ENCODE measurements at places on chromosomes 2 and 18.

DNA sequence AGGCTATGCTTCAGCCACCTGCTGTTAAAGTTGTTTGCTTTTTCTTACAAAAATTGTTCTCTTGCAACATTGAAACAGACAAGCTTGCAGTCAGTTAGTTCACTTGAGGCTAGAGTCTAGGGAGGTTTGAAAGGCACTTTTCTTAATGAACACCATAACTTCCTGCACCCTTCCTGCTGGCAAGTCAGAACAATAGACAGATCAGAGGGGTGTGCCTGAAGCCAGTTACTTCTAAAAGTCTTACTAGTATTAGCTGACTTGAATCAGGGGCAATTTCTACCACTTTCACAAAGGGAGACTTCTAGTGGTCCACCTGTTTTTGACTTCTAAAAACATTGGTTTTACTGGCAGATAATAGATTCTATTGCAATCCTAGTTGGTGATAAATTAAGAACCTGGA lies 367.4 kb upstream of the CDH20 start:
- no peak for DNase-seq

DNA sequence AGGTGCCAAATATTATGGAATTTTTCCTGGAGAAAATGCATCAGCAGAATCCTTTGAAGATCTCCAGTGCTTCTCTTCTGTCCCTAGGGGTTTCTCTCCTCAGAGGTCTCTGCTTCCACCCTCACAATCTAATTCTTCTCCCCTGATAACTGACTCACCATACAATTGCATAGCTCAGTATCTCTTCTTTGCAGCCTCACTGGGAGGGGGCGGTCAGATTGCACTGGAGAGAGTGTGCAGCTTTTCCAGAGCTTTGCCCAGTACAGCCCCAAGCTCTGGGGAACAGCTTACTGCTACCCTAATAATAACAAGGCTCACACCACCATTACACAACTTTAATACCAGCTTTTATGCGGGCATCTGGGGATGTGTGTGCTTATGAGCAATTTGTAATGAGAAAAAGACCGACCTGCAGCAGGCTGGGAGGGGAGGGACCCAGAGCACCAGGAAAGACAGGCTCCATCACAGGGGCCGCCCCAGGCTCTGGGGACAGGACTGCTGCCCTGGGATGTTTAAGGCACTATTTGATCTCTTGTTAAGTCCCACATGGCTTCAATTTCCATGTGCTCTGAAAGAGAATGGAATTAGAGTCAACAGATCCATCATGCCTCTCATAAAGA lies 276.6 kb upstream of the SIX2 start:
- no peak for DNase-seq

DNA sequence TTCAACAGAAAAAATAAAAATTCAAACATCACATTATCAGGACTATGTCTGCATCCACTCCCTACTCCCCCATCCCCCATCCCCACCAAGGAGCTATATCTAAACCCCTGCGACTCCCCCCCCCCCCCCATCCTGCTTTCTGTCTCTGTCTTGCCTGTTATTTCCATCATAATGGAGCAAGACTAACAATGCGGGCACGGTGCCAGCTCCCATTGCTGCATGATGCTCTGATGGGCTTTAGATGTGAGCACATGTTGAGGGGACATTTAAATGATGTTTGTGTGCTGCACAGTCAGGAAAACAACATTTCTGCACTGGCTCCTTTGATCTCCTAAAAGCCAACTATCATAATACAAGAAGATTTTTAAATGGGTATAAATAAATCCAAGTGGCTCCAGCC lies 644.2 kb upstream of the SETBP1 start:
- peak; percentile 3 for DNase-seq

DNA sequence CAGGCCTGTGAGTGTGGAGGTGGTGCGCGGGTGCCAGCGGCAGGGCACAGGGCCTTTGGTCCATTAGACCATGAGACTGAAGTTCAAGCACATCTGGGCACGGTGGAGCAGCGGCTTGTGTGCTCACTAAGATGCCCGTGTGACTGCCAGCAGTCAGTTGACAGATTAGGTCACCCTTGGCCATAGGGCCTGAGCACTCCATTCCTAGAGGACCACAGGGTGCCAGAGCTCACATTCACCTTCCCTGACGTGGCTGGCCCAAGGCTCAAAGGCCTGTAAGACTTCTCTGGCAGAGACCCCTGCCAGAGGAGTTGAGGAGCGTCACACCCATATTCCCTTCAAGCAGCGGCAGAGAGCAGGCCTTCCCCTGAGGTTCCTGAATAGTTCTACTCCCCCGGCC lies 650 bp downstream of the LHCGR start:
- no peak for DNase-seq

DNA sequence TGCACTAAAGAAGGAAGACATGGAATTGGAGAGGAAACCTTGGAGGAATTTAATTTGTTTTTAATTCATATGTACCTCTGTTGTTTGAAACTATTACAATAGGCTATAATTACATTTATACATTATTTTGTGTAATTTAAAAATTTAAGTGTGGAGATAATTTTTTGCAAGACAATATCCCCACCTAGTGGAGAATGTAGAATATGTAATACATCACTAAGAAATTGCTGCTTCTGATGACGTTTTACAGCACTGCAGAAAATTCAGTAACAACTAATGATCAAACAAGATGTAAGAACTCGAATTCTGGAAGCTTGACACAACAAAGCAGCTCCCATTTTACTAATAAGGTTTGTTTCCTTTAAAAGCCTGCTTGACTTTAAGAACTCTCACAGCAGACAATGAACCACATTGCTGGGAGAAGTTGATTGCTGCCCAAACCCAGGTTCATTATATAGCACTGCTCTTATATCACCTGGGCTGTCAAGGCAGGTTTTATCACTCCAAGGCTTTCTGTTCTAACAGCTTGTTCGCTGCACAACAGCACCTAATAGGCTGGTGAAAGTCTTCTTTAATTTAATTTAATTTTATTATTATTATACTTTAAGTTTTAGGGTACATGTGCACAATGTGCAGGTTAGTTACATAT lies 53.4 kb downstream of the THADA start:
- peak; percentile 60 for DNase-seq

Data from NCI-H82 (cell line).